ENCODE measurements at places on chromosomes 4 and X.

DNA sequence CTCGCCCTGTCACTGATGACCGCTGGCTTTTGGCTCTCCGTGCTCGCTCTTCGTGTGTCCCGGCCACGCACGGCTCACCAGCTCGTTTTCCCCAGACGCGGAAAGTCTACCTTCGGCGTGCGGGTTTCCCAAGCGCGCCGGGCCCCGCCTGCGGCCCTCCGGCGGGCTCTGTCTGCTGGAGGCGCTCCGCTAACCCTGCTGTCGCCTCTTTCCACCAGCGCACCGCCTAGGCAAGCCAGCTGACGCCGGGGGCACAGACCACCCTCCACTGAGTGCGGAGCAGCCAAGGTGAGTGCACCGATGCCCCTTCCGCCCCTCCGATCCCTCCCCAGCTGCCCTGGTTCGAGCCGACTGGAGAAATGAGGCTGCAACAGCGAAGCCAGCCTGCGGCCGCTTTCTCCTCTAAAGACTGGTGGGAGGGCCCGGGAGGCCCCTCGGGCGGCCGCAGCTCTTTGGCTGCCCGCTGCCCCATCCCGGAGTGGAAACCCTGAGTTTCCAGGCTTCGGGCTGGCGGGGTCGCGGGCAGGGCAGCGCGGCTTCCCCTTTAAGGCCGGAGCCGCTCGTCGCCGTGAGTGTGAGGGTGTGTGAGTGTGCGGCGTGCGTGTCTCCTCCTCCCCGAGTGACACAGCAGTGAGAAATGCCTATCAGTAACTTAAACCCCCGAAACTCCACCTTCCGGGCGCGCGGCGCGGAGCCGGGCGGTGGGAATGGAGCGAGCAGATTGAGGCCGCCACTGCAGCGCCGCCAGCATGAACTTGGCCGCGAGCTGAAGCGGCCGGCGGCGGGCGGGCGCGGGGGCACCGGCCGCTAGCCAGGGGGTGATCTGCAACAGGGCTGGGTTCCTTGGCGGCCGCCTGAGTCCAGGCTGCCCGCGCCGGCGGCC, at the start of gene MAMLD1:
Gene MAMLD1 (plus strand): TSS at position 719 of the 883 bp plus-strand sequence. CDS start 82,200 bp downstream, outside the sequence.
- peak; percentile 83 for DNase-seq

GRCh38 chr4:140049849-140050637, 103.9 kb downstream of the MAML3 start:
- peak; percentile 37 for DNase-seq

DNA sequence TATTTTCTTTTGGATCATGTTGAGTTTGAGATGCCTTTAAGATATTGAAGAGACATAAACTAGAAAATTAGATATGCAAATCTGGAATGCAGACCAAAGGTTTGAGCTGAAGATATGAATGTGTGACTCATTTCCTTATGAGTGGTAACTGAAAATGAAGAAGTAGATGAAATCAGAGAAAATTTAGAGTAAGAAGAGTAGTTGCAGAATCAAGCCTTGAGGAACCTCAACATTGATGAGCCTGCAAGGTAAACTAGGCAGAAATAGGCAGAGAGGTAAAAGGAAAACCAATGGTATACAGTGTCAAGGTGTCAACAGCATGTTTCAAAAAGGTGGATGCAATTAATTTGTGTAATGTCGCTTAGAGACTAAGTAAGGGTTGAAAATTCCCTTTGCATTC, 142.8 kb downstream of the MOSPD2 start:
- no peak for DNase-seq

DNA sequence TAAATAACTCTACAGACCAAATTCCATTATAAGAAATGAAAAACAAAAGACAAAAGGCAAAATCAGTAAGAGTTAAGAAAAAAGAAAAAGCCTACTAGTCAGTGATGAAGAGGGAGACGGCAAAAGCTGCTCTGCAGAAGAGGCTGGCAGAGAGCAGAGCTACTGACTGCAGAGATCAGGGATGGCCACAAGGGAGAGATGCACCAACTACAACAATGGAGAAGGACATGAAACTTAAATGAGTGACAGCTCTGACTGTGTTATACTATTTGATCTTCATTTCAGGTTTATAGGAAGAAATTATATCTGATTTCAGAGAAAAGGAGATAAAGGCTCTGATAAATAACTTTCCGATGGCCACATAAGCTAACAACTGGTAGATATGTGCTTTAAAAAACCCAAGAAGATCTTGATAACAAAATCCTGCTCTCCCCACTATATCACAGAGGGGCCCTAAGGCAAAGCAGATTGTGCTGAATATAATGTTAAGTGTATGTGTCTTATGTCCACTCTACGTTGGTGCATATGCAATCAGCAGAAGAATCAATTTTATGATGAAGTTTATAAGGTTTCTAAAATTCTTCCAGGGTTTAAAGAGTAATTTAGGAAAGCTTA, 58.4 kb upstream of the COX18 start:
- peak; percentile 25 for DNase-seq

GRCh38 chrX:497186-498014, 110.7 kb upstream of the PPP2R3B start:
- DNase-seq = no peak

DNA sequence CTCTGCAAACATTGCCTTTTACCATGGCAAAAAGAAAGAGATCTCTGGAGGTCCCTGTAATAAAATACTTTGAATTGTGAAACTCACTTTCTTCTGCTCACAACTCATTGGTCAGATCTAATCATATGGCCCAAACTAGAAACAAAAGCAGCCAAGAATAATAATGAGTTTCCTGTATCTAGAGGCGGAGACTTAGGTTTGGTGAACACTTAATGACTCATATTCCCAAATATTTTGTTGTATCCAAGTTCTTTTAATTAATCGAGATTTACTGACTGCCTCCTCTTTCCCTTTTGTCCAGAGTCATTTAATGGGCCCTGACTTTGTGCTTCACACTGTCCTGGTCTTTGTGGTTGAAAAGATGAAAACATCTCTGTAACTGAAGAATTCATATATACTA, 190.6 kb downstream of the CCSER1 start:
- peak; percentile 92 for DNase-seq

DNA sequence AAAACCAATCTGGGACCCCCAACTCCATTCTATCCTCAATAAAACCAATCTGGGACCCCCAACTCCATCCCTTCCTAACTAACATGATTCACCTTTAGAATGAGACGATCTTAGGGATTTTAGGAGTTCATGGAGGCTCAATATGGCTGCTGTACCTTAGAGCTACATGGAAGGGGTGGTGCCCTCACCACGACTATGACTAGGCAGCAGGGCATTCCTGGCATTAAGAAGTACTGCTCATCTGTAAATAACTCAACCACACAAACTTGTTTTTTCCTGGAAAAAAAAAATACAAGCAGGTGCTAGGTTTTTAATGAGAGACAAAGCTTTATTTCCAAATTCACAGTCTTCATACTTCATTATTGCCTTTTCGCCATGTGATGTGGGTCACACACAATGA, 346.5 kb upstream of the FAT1 start:
- no peak for DNase-seq
